ENCODE measurements at places on chromosomes 3 and 15. TPM values are rescaled to one million over a fixed set of nuclear protein-coding genes. Genes with fewer than 3 reads are reported as not detected.

The ROPN1 gene
- not detected for total RNA-seq

The LRRN1 gene
- not detected for total RNA-seq

The WNT5A gene
- not detected for total RNA-seq

The TMEM108 gene
- not detected for total RNA-seq

The ANP32A gene
- 275 TPM for total RNA-seq

The HGD gene
- total RNA-seq: not detected

The ZIC4 gene
- not detected for total RNA-seq

The CXCR6 gene
- 27.9 TPM for total RNA-seq

DNA sequence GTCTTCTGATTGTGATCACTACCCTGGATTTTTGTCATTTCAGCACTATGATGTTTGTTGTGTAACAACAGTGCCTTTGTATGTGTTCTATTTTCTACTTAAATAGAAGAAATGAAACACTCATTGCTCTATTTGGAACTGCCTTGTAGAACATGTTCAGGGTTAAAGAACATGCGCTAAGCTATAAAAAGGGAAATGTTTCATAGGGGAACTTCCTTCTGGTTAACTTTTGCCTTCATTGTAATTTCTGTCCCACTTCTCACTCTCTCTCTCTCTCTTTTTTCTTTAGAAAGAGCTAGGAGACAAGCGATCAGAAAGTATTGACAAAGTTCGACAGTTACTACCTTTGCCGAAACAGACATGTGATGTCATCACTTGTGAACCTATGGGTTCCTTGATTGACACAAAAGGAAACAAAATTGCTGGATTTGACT lies at the start of gene P2RY12:
Gene P2RY12, minus strand, starts transcription at position 13 of the 434 bp plus-strand sequence. CDS start 45,908 bp downstream, outside the sequence.
- DNase-seq: no peak

GRCh38 chr15:60379525-60380274 lies 18.1 kb downstream of the ANXA2 start:
- no peak for DNase-seq

DNA sequence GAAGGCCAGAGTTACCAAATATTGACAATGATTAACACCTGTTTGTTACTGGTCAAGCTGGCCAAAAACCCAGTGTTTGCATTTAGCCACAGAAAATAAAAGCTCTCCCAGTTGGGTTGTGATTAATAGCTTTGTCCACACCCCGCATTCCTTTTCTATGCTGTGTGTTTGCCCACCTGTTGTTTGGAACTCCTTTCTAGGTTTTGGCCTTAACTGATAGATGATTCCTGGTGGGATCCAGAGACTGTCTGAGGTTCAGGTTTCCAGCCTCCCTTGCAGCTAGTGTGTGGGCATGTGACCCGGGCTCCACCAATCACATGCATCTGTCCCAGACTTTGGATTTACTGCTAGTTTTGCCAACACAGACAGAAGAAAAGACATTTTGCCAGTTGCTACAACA lies 83.8 kb downstream of the PTPRG start:
- DNase-seq: no peak
